ENCODE measurements at places on chromosomes 5 and 9.

GRCh38 chr9:93684161-93684765 is 107.9 kb downstream of the PHF2 start:
- no peak for DNase-seq

- DNase-seq: no peak
Observed at GRCh38 chr5:178587763-178588611, 2.2 kb downstream of the COL23A1 start.

DNA sequence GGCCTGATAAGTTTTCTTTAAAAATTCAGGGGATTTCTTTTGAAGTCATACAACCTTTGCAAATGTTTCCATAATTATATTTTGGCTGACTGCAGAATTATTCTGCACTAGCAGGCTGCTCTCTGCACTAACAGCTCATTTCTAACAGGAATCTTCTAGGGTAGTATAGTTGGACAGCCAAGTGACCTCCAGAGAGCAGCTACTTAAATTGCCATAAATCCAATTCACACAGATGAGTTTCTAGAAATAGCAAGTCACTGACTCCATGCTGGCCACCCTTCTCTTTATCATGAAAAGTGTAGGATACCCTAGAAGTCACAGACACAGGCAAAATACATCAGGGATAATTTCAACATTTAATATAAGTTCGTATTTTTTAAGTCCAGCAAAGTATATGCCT is 110.9 kb upstream of the TARS1 start:
- DNase-seq: no peak

- no peak for DNase-seq
Observed at GRCh38 chr5:171525085-171525484, 105.6 kb downstream of the FGF18 start.

GRCh38 chr9:135329571-135330306 is 149.8 kb upstream of the PPP1R26 start:
- DNase-seq: no peak

- DNase-seq: no peak
Observed at GRCh38 chr5:170081616-170082015, 24.1 kb upstream of the FOXI1 start.

- DNase-seq: no peak
Observed at GRCh38 chr9:83012922-83013838, 49.8 kb downstream of the RASEF start.

GRCh38 chr9:112002847-112003457 is 106.3 kb downstream of the UGCG start:
- no peak for DNase-seq

GRCh38 chr9:128068386-128069205 is 564 bp downstream of the SLC25A25 start:
- DNase-seq: no peak

- no peak for DNase-seq
Observed at GRCh38 chr9:95171001-95171400, 146.5 kb downstream of the FANCC start.

GRCh38 chr5:109242518-109242917 is 167.3 kb downstream of the PJA2 start:
- DNase-seq: no peak

GRCh38 chr5:40736103-40736875 is 19.5 kb downstream of the TTC33 start:
- DNase-seq: no peak

DNA sequence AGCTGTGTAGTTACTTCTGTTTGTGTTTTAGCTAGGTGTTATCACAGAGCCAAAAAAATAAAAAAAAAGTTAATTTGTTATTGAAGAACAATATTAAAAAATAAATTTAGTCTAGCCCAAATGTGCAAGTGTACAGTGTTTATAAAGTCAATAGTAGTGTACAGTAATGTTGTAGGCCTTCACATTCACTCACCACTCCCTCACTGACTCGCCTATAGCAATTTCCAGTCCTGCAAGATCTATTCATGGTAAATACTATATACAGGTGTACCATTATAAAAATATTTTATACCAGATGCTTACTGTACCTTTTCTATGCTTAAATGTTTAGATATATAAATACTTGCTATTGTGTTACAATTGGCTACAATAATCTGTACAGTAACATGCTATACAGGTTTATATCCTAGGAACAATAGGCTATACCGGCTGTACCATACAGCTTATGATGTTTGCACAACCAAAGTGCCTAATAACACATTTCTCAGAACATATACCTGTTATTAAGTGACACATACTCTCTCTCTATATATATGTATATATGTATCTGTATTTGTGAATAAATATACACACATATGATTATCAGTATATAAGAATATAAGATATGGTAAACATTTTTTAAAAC is 341.4 kb upstream of the EDIL3 start:
- no peak for DNase-seq

- DNase-seq: no peak
Observed at GRCh38 chr5:99045871-99046270, 117.1 kb upstream of the CHD1 start.

DNA sequence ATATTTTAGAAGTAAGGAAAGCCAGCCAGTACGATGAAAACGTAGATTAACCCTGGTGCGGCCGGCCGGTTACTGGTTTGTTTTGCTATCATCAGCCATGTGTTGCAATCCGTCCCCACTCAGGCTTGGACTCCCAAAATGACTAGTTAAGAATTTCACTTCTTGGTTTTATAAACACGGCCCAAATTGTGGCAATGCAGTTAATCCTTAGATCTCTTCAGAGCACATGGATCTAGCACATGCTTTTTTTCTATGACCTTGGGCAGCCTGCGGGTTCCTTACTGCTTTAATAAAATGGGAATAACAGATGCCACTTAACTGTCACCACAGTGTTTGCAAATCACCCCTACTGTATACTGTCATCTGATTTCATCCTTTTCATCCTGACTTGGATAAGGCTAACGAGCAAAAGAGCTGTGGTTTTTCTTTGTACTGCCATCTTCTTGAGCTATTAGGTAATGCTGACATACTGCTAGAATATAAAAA is 1.5 kb downstream of the NDFIP1 start:
- DNase-seq: no peak

- no peak for DNase-seq
Observed at GRCh38 chr9:28503573-28503972, 930.3 kb upstream of the C9orf72 start.

DNA sequence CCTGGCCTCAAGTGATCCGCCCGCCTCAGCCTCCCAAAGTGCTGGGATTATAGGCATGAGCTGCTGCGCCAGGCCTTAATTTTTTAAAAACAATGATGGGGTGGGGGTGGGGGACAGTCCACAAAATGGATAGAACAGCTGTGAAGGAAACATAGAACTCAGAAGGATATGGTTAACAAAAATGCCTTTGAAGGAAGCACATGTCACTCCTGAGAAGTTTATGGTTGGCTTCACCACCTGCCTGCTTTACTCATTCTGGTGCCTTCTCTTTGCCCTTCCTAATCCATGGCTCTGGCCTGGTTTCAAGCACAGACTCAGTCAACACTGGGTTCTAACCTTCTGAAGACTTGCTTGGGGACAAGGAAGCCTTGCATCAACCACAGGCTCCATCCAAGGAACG is 10.3 kb downstream of the BAG1 start:
- DNase-seq: no peak

DNA sequence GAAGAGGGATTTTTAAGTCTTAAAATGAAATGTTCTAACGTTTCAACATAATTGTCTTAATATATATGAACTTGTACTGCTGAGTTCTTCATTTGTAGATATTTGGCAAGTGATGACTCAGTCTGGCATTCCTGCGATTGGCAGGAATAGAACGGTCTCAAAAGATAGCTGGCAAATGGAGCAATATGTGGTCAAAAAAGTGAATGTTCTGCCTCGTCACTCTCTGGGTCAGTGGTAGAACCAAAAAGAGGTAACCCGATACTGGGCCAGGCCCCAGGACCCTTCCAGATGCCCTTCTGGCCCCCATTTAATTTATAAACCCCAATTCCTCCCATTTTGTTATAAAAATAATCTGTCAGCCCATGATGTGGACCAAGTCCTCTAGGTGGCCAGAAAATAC is 39.2 kb downstream of the ZNF366 start:
- no peak for DNase-seq

GRCh38 chr5:103177543-103177942 is 57.4 kb downstream of the PPIP5K2 start:
- DNase-seq: no peak

All from AG04449 (cell line).